Activated CD4-positive, alpha-beta T cell treated with anti-CD3 and anti-CD28 coated beads, Interleukin-2, amount 10 ng/mL, durations not matched to agents 24 days and 14 days (primary cell): ENCODE measurements at places on chromosomes 7 and 10. TPM values are rescaled to one million over a fixed set of nuclear protein-coding genes. Genes with fewer than 3 reads are reported as not detected.
A peak's percentile ranks its signal among the peaks of the same experiment; 100 is the strongest.

GRCh38 chr7:150648353-150649079 lies 16.3 kb upstream of the GIMAP6 start:
- peaks cover 44% of the 10 kb centered on the region for H3K36me3 ChIP-seq
- peaks cover 27% of the 10 kb centered on the region for H3K4me1 ChIP-seq
- peak overlapping the region; percentile 75 for H3K27ac ChIP-seq
- H3K27me3 ChIP-seq = no peaks in the 10 kb centered on the region
- DNase-seq = no peak

DNA sequence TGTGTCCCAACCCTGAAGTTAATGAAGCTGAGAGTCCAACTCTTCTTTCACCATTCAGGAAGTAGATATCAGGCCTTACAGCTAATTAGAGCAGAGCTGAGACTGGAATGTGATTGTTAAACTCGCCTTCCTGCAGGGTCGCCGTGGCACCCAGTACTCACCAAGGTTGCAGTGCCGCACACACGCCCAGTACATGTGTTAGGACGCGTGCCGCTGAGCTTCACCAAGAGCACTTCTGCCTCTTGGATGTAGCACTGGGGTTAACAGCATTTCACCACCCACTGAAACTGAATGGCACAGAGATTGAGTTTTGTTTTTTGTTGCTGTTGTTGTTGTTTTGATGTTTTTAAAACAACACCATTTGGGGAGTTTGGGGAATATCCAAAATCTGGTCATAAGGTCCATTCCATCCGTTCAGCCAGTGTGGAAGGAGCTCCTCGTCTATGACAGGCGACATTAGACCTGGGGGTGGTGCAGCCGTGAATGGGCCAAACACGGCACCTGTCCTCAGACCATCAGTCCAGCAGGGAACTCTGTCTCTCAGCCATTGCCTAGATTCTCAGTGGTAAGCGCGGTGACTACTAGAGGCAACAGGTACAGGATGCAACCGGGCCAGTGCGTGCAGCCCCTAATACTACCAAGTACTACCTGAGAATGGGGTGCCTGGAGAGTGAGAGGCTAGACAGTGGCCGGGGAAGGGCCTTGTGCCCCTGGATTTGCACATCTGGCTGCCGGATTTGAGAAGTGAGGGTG lies 21.9 kb downstream of the WIPI2 start:
- no peak overlapping the region for H3K27ac ChIP-seq
- peaks cover 45% of the 10 kb centered on the region for H3K36me3 ChIP-seq
- no peaks in the 10 kb centered on the region for H3K27me3 ChIP-seq
- no peak overlapping the region for H3K4me3 ChIP-seq
- no peak for DNase-seq

DNA sequence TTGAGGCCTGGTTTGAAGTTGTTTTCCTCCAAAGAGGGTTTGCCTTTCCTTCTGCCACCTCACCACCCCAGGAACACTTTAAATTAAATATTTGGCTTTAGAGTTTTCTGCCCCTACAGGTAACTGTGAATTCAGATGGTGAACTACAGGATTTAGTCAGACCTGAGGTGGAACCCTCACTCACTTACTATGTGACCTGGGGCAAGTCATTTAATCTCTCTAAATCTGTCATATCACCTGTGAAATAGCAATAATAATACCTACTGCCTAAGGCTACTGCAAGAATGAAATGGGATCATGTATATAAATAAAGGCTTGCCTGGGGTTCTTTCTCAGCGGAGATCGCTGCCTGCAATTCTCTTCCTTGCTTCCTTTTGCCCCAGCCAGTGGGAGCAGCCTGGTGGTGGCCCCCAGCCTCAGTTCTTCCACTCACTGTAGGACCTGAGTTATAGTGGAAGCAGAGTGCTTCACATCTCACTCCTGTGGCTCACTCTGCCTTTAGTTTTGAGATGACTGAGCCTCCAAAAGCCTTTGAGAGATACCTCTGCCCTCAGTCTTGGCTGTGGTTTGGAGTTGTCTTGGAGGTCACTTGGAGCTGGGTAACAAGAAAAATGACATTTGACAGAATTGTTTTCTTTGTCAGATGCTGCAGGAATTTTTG lies 6.1 kb upstream of the ANKRD2 start:
- H3K36me3 ChIP-seq = no peaks in the 10 kb centered on the region
- no peaks in the 10 kb centered on the region for H3K27me3 ChIP-seq
- H3K4me1 ChIP-seq = no peaks in the 10 kb centered on the region
- DNase-seq = no peak

DNA sequence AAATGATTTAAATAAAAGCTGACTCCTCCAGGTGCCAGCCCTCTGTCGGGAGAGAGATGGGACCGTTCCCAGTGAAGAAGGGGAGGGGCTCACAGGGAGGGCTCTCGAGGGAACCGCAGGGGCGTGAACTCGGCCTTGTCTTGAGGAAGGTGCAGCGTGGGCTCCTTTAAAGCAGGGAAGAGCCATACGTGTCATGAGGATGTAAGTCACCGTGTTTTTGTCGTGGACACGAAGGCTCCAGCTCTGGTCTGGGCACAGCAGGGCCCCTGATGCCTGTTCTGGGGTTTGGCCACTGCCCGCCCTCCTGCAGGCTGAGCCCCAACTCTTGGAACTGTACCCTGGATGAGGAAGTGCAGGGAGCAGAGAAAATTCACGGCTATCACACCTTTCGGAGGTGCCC lies 45.0 kb downstream of the JAKMIP3 start:
- H3K27me3 ChIP-seq = no peaks in the 10 kb centered on the region
- H3K27ac ChIP-seq = no peak overlapping the region
- no peak overlapping the region for H3K4me3 ChIP-seq
- H3K4me1 ChIP-seq = no peaks in the 10 kb centered on the region

GRCh38 chr7:128037880-128038619 lies 6.8 kb upstream of the LRRC4 start:
- peaks cover 5% of the 10 kb centered on the region for H3K36me3 ChIP-seq
- peaks cover 7% of the 10 kb centered on the region for H3K27me3 ChIP-seq
- no peak overlapping the region for H3K4me3 ChIP-seq

DNA sequence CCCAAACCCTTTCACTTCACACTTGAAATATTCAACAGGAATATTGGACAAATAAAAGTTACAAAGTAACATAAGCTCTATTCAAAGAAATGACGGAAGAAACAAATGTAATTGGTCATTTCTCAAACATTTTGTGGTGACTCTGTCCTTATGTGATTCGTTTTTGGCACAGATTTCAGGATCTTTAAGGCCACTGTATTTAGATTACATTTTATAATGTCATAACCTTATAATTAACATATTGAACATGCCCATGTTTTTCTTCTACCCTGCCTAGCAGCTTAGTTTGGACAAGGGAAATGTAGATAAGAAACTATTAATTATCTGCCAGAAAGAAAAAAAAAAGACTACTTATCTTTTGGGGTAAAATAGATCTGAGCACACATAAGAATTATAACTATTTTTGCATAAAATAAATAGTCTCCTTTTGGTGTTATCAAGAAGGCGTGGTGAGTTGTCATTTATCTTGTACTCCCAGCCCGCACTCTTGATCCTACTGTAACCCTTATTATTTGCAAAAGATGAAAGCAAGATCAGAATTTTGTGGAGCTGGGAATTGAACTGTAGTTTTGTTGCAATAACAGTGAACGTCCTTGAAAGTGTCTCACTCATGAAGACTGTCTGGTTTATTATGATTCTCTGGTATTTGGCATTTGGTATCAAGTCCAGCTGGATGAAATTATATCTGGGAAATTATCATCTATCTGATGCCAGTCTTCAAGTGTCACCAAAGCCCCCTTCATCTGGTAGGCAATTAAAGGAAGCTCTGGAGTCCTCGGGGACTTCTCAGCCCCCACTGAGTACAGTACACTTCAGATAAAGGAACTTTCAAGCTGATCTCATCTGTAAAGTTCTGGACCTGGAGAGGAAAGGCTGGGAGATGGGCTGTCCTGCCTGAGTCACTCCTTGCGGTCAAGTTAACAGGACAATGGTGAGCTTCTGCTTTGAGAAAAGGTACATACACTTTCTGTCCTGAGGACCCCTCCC lies 175.7 kb upstream of the INHBA start:
- no peak overlapping the region for H3K27ac ChIP-seq
- DNase-seq = no peak
- no peaks in the 10 kb centered on the region for H3K27me3 ChIP-seq
- no peak overlapping the region for H3K4me3 ChIP-seq
- peaks cover 48% of the 10 kb centered on the region for H3K4me1 ChIP-seq

GRCh38 chr7:103823084-103823483 lies 166.4 kb downstream of the RELN start:
- no peak overlapping the region for H3K4me3 ChIP-seq
- no peak for DNase-seq
- peaks cover under 1% of the 10 kb centered on the region for H3K27me3 ChIP-seq
- H3K36me3 ChIP-seq = no peaks in the 10 kb centered on the region
- no peak overlapping the region for H3K27ac ChIP-seq

DNA sequence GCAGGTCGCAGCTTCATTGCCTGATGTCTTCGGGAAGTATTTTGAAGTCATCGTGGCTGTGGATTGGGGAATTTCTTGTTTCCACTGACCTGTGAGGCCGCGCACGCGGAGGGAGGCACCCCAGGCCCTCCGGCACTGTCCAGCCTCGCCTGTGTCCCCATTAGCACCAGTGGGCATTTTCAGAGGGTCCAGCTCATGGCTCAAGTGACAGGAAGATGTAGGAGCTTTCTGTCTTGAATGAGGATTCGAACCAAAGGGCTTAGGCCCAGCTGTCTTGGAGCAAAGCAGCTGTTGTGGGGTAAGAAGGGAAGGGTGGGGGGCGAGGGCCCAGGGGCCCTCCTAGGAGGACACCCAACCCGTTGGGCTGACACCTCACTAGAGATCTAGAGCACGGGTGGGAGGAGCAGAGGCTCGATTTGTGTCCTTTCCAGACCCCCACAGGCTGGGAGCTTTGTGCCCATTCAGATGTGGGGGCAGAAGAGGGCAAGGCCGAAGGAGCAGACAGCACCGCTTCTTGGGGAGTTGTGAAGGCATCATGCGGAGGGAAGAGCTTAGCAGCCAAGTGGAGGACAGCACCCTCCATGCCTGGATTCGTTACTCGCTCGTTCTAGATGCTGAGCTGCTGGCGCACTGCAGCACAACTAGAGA lies 914 bp downstream of the ZNF37A start:
- peaks cover 25% of the 10 kb centered on the region for H3K4me1 ChIP-seq
- H3K4me3 ChIP-seq = peak overlapping the region; percentile 88
- DNase-seq = peak; percentile 61
- H3K27ac ChIP-seq = peak overlapping the region; percentile 95
- H3K27me3 ChIP-seq = no peaks in the 10 kb centered on the region

- H3K27ac ChIP-seq = no peak overlapping the region
- H3K27me3 ChIP-seq = peaks cover 3% of the 10 kb centered on the region
- H3K4me3 ChIP-seq = no peak overlapping the region
- DNase-seq = no peak
Observed at GRCh38 chr10:32972929-32973328, 14.9 kb upstream of the ITGB1 start.

DNA sequence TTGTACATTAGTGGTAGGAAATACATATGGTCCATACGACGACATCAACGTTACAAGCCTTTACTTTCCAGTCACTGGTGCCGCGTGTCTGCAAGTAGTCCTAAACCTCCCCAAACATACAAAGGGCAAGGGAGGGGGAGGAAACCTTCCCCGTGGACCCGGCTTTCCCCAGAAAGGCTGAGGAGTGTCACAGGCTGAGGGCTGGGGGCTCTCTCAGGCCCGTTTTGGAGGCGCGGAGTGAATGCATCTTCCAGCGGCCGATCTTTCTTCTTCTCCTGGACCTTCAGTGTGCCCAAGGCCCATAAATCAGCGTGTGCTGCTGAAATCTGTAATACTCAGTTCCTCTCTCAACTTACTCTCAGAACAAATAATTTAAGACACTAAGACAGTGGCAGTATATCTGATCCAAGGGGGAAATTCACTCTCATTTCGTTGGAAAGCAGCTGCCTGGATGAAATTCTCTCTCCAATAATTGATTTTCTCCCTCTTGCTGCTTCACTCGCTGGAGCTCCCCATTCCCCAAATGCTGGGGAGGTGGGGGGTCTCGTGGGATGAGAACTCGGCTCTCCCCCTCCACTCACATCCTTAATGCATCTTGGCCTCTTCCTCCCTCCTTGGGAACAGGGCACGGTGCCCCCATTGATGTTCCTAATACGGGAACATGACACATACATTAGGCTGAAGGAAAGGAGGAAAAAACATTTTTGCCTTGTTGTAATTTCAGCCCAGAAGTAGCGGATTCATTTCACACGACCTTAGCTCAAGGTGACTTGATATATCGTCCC lies 126.1 kb downstream of the ADARB2 start:
- H3K27ac ChIP-seq = no peak overlapping the region
- H3K36me3 ChIP-seq = no peaks in the 10 kb centered on the region
- peaks cover 27% of the 10 kb centered on the region for H3K27me3 ChIP-seq
- H3K4me3 ChIP-seq = no peak overlapping the region
- DNase-seq = no peak
- H3K4me1 ChIP-seq = no peaks in the 10 kb centered on the region

GRCh38 chr10:92187101-92187500 lies 103.8 kb downstream of the CPEB3 start:
- no peaks in the 10 kb centered on the region for H3K36me3 ChIP-seq
- H3K27me3 ChIP-seq = no peaks in the 10 kb centered on the region
- DNase-seq = no peak

DNA sequence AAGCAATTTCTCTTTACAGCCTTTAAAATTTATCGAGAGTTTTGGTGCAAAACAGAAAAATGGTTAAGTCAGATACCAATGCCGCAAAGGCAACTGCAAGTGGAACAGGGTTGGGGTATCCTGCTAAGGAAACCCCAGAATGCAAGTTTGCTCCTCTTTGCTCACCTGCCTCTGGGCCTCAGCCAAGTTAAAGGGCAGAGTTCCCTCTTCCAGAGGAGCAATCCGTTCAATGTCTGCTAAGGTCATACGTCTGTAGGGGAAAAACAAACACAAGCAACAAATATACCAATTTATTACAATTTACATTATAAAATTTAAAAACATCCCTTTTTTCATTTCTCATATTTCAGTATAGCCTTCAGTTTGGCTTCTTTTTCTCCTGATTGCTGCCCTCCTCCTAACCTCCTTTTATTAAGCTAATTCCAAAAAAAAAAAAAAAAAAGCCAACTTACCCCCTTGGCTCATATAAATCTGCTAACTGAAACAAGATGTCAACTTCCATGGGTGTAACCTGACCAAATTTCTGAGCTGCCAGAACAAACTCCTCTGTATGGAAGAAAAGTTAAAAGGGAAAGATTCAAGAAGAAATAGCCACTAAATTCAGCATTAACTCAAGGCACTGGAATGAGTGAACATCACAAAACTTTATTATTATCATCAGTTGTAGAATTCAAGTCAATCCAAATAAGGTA lies 132.6 kb downstream of the SLC25A13 start:
- H3K27ac ChIP-seq = no peak overlapping the region
- H3K4me1 ChIP-seq = no peaks in the 10 kb centered on the region
- H3K27me3 ChIP-seq = no peaks in the 10 kb centered on the region
- H3K36me3 ChIP-seq = peaks cover 30% of the 10 kb centered on the region

GRCh38 chr7:157784979-157785441 lies 448.2 kb downstream of the DNAJB6 start:
- no peaks in the 10 kb centered on the region for H3K36me3 ChIP-seq
- no peak overlapping the region for H3K27ac ChIP-seq
- DNase-seq = no peak
- no peaks in the 10 kb centered on the region for H3K27me3 ChIP-seq
- H3K4me3 ChIP-seq = no peak overlapping the region

Gene GRM8
- total RNA-seq = not detected in 2 replicates

Gene RBM20
- 0.05 TPM in 1 of 2 replicates, not detected in the other for total RNA-seq

Gene COMTD1
- 37.1 and 38.1 TPM in 2 replicates for total RNA-seq

Gene DRGX
- total RNA-seq = 0.09 TPM in 1 of 2 replicates, not detected in the other

Gene CLDN12
- total RNA-seq = 3.3 and 4.2 TPM in 2 replicates

Gene KLF14
- total RNA-seq = not detected in 2 replicates

Gene SHLD2
- 38.9 and 42.2 TPM in 2 replicates for total RNA-seq

Gene URGCP
- 33.2 and 33.4 TPM in 2 replicates for total RNA-seq

Gene DIP2C
- total RNA-seq = 1.4 and 1.9 TPM in 2 replicates

Gene MPP7
- total RNA-seq = 0.43 and 0.54 TPM in 2 replicates

Gene CFAP70
- 0.17 and 0.33 TPM in 2 replicates for total RNA-seq

Gene AKR1C3
- not detected in 2 replicates for total RNA-seq

Gene TFPI2
- total RNA-seq = not detected in 2 replicates

Gene PRSS1
- not detected in 2 replicates for total RNA-seq
